A673 (cell line): ENCODE measurements at places on chromosomes 12 and 14. TPM values are rescaled to one million over a fixed set of nuclear protein-coding genes. Genes with fewer than 3 reads are reported as not detected.
A peak's percentile ranks its signal among the peaks of the same experiment; 100 is the strongest.

DNA sequence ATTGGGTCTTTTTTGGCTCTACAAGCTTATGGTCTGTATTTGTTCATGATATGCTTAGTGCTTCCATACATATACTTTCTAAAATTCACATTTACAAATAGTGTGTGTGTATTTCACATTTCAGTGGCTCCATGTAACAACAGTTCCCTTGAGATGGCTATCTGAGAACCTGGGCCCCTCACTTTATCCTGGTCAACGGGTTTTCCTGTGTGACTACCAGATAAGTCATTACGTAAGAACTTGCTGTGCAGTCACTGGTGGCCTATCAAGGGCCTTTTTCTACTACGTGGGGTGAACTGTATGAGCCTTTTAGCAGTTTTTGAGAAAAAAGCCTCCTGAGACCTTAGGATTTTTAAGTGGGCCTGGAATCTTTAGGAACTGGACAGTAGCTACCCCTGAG lies 454.1 kb downstream of the PCNX1 start:
- H3K4me3 ChIP-seq = no peak overlapping the region
- H3K27me3 ChIP-seq = no peaks in the 10 kb centered on the region
- no peaks in the 10 kb centered on the region for H3K36me3 ChIP-seq
- H3K27ac ChIP-seq = peak overlapping the region; percentile 61

DNA sequence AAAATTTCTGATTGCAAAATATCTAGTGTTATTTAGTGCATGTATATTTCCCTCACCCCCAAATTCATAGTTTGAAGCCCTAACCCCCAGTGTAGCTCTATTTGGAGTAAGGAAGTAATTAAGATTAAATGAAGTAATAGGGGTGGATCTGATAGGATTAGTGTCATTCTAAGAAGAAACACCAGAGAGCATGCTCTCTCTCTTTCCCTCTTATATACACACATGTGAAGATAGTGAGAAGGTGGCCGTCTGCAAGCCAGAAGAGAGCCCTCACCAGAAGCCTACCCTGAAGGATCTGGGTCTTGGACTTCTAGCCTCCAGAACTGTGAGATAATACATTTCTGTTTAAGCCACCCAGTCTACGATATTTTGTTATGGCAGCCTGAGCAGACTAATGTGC lies 120.3 kb downstream of the TMEM30B start:
- peak; percentile 36 for DNase-seq
- H3K36me3 ChIP-seq = no peaks in the 10 kb centered on the region
- H3K27ac ChIP-seq = no peak overlapping the region
- H3K4me3 ChIP-seq = no peak overlapping the region
- H3K4me1 ChIP-seq = peaks cover 4% of the 10 kb centered on the region

GRCh38 chr12:8822298-8822697 lies at the start of gene A2ML1:
Gene A2ML1, plus strand, starts transcription at chr12:8822621. Its CDS starts 31 bp downstream, at chr12:8822652.
- DNase-seq = no peak
- no peaks in the 10 kb centered on the region for H3K27me3 ChIP-seq
- H3K36me3 ChIP-seq = no peaks in the 10 kb centered on the region
- no peaks in the 10 kb centered on the region for H3K4me1 ChIP-seq

- peaks cover 59% of the 10 kb centered on the region for H3K4me1 ChIP-seq
- no peaks in the 10 kb centered on the region for H3K36me3 ChIP-seq
- H3K27me3 ChIP-seq = no peaks in the 10 kb centered on the region
- peak overlapping the region; percentile 29 for H3K27ac ChIP-seq
- no peak for DNase-seq
- no peak overlapping the region for H3K4me3 ChIP-seq
Observed at GRCh38 chr14:102184316-102185035, 44.8 kb downstream of the WDR20 start.

Gene FBXL14
- total RNA-seq = 19.3 and 21.2 TPM in 2 replicates

- peak overlapping the region; percentile 95 for H3K27ac ChIP-seq
- DNase-seq = peak; percentile 26
- peak overlapping the region; percentile 88 for H3K4me3 ChIP-seq
- no peaks in the 10 kb centered on the region for H3K27me3 ChIP-seq
Observed at GRCh38 chr14:77458249-77458950, 507 bp downstream of the AHSA1 start.

Gene HVCN1
- 1.0 and 1.1 TPM in 2 replicates for total RNA-seq

- no peak overlapping the region for H3K27ac ChIP-seq
- H3K36me3 ChIP-seq = no peaks in the 10 kb centered on the region
- no peaks in the 10 kb centered on the region for H3K27me3 ChIP-seq
Observed at GRCh38 chr12:65204886-65205525, 35.6 kb downstream of the LEMD3 start.

- no peaks in the 10 kb centered on the region for H3K4me1 ChIP-seq
- no peak overlapping the region for H3K27ac ChIP-seq
- H3K4me3 ChIP-seq = no peak overlapping the region
- no peaks in the 10 kb centered on the region for H3K36me3 ChIP-seq
- peaks cover 77% of the 10 kb centered on the region for H3K27me3 ChIP-seq
Observed at GRCh38 chr12:4819654-4820053, 90.1 kb upstream of the KCNA1 start.

GRCh38 chr14:24108336-24108874 lies 6.2 kb upstream of the DCAF11 start:
- no peak overlapping the region for H3K27ac ChIP-seq
- no peak for DNase-seq
- peaks cover 2% of the 10 kb centered on the region for H3K4me1 ChIP-seq
- no peaks in the 10 kb centered on the region for H3K27me3 ChIP-seq
- H3K36me3 ChIP-seq = no peaks in the 10 kb centered on the region

GRCh38 chr14:74704656-74705055 lies 8.2 kb downstream of the AREL1 start:
- no peak overlapping the region for H3K4me3 ChIP-seq
- DNase-seq = no peak
- H3K27ac ChIP-seq = no peak overlapping the region
- H3K27me3 ChIP-seq = no peaks in the 10 kb centered on the region
- no peaks in the 10 kb centered on the region for H3K36me3 ChIP-seq

GRCh38 chr12:55833056-55833455 lies 3.7 kb upstream of the DNAJC14 start:
- no peaks in the 10 kb centered on the region for H3K36me3 ChIP-seq
- H3K27me3 ChIP-seq = no peaks in the 10 kb centered on the region
- no peaks in the 10 kb centered on the region for H3K4me1 ChIP-seq
- no peak for DNase-seq
- H3K4me3 ChIP-seq = no peak overlapping the region

- no peak overlapping the region for H3K27ac ChIP-seq
- H3K4me3 ChIP-seq = no peak overlapping the region
- DNase-seq = no peak
- H3K36me3 ChIP-seq = no peaks in the 10 kb centered on the region
Observed at GRCh38 chr12:12938541-12938940, 13.4 kb downstream of the GPRC5D start.

DNA sequence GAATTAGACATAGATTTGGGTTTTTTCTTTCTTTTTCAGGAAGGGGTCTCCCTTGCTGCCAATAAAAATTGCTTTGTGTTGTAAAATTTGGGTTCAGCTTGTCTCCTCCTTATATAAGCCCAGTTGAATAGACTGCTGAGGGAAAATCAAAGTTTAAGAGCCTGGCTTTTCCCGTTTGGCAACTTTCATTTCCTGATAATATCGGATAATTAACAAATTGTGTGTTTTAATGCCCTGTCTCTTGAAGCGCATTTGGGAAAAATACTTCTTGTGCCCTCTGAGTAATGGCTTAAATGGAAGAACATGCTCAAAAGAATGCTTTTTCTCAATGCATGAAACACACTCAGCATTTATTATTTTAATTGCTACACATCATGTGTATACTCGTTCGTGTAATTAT lies 198.0 kb upstream of the DCN start:
- H3K36me3 ChIP-seq = no peaks in the 10 kb centered on the region
- H3K27ac ChIP-seq = no peak overlapping the region
- peak; percentile 51 for DNase-seq
- H3K4me3 ChIP-seq = peak overlapping the region; percentile 37

- H3K4me3 ChIP-seq = no peak overlapping the region
- no peaks in the 10 kb centered on the region for H3K36me3 ChIP-seq
- DNase-seq = no peak
- H3K27ac ChIP-seq = no peak overlapping the region
- H3K27me3 ChIP-seq = no peaks in the 10 kb centered on the region
Observed at GRCh38 chr12:6343518-6343917, 1.6 kb upstream of the TNFRSF1A start.

DNA sequence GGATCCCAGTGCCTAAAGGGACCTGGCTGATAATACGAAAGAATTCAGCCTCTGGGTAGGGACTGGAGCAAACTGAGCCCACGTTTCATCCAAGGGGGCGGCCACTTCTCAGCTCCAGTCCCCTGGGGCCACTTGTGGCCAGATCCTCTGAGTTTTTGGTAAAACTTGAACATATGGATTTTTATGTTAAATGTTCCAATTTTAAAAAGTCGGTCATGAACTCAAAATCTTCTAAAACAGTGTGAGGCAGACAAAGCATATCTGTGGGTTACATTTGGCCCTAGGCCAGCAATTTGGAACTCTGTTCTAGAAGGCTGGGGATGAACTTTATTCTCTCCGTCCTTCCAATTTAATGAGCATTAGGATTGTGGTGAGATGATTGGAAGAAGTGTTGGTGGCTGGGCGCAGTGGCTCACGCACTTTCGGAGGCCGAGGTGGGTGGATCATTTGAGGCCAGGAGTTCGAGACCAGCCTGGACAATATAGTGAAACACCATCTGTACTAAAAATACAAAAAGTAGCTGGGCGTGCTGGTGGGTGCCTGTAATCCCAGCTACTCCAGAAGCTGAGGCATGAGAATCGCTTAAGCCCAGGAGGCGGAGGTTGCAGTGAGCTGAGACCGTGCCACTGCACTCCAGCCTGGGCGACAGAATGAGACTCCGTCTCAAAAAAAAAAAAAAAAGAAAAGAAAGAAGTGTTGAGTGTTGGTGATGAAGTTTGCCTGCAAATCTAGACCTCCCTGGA lies 3.0 kb upstream of the PPP1CC start:
- H3K4me1 ChIP-seq = peaks cover 16% of the 10 kb centered on the region
- H3K4me3 ChIP-seq = no peak overlapping the region
- DNase-seq = no peak

- no peak overlapping the region for H3K4me3 ChIP-seq
- no peaks in the 10 kb centered on the region for H3K36me3 ChIP-seq
Observed at GRCh38 chr12:94208622-94208966, 60.2 kb downstream of the PLXNC1 start.

Gene LRP1-AS
- not detected in 2 replicates for total RNA-seq

GRCh38 chr12:20832911-20833310 lies 22.4 kb downstream of the SLCO1B3 start:
- H3K4me3 ChIP-seq = no peak overlapping the region
- DNase-seq = no peak
- H3K27ac ChIP-seq = no peak overlapping the region
- no peaks in the 10 kb centered on the region for H3K4me1 ChIP-seq

DNA sequence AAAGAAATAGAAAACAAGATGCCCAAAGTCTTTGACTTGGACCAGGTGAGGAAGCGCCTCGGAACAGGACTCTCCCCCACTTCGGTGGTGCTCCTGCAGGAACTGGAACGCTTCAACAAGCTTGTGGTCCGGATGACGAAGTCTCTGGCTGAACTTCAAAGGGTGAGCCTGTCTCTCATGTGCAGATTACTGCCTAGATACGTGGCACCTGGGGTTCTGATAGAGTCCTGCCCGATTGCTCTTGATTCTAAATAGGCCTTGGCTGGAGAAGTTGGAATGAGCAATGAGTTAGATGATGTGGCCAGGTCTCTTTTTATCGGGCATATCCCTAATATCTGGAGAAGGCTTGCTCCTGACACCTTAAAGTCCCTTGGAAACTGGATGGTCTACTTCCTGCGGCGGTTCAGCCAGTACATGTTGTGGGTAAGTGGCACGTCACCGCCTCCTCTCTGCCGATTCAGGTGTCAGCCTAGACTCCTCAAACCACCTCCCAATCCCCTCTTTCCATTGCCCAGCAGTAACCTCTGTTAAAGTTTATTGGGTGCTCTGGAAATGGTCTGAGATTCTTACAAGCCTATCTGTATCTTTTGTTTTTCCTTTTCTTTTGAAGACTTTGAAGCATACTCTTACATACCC lies 40.8 kb downstream of the CCDC92 start:
- no peaks in the 10 kb centered on the region for H3K4me1 ChIP-seq
- DNase-seq = no peak
- H3K27ac ChIP-seq = no peak overlapping the region

DNA sequence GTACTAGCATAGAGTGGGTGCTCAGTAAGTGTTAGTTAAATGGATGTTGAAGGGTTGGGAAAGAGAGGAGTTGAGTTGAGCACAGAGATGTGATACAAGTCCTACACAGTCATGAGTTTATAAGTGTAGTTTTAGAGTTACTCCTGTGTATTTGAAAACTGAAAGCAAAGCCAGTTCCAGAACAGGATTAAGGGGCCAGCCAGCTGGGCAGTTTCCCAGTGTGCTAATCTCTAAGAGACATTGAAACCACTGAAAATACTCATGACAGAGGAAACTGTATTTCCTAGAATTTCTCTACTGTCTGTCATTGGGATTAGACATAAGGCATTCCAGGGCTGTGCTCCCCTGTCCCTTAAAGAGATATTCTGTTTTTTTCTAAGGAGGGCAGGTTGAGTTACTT lies 101.0 kb downstream of the DERA start:
- H3K4me1 ChIP-seq = peaks cover 20% of the 10 kb centered on the region
- peak overlapping the region; percentile 60 for H3K27ac ChIP-seq
- DNase-seq = peak; percentile 63
- no peaks in the 10 kb centered on the region for H3K36me3 ChIP-seq
- no peaks in the 10 kb centered on the region for H3K27me3 ChIP-seq
- H3K4me3 ChIP-seq = peak overlapping the region; percentile 2
